ENCODE measurements at places on chromosomes 13 and 19.

- DNase-seq: no peak
Observed at GRCh38 chr19:50371914-50372475, 4.3 kb upstream of the NR1H2 start.

- DNase-seq: peak; percentile 62
Observed at GRCh38 chr19:34676697-34677385, at the start of gene SCGB2B2. Gene SCGB2B2 (minus strand): TSS chr19:34677159. CDS start chr19:34594563, 82,596 bp downstream.

GRCh38 chr13:73872397-73872796, 261.8 kb downstream of the KLF12 start:
- DNase-seq: no peak

GRCh38 chr13:82766732-82767321, 1115.4 kb downstream of the SLITRK1 start:
- DNase-seq: no peak

GRCh38 chr13:58300224-58300623, 668.7 kb downstream of the PCDH17 start:
- DNase-seq: no peak

DNA sequence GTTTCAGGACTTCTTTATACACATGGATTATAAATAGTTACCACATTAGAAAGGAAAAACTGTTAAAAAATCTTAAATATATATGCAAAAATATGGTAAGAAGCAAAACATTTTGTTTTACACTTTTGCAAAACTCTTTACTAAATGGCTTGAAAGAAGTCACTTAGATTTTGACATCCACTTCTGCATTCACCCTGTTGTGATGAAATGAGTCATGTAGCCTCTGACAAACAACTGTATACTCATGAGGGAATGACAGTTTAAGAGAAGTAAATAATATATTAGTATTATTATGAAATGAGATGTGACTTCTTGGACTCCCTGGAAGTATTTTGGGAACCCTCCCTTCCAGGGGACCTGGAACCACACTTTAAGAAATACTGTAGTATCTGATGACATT, 275.6 kb downstream of the DACH1 start:
- DNase-seq: no peak

DNA sequence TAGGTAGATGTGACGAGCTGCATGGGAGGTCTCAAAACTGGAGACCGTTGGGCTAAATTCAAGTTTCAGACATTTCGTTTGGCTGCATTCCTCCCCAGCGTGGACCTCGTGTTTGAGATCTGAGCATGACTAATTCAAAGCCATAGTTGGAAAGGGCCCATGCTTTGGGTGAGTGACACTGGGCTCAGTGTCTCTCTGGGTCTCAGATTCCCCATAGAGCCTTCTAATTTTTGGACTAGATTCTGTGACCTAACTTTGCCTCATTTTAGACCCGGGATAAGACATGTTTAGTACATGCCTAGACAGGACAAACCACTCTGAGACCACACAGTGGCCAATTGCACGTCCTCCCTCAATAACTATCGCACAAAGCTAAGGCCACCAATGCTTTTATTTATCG, 16.6 kb downstream of the CKM start:
- no peak for DNase-seq
